M059J (cell line): ENCODE measurements at places on chromosomes 1 and 21.

DNA sequence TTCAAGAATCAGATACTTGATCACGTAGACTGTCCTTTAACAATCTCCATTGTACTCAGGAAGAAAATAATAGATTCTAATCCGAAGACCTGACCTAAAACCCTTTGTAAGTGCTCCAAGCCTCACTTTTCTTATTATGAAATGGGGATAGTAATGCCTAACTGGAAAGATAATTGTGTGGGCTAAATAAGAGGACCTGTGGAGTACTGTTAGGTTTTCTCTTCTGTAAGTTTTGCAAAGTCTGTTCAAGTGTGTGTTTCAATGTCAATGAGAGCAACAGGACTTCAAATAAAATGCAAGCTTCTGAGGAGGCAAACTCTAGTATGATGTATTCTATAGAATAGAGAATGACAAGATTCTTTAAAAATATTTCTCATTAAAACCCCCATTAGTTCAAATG, 348.6 kb downstream of the USP25 start:
- no peak for DNase-seq

DNA sequence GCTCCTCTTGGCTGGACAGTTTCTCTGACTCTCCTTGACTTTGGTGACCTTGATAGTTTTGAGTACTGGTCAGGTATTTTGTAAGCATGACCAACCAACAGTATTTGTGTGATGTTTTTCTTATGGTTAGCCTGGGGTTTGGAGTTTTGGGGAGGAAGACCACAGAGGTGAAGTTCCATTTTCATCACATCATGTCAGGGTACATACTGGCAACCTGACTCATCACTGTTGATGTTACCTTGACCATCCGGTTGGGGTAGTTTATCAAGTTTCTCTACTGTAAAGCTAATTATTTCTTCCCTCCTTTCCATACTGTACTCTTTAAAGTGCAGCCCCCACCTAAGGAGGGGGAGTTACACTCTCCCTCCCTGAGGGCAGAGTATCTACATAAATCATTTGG, 13.4 kb downstream of the OSCP1 start:
- peak; percentile 79 for DNase-seq

- no peak for DNase-seq
Observed at GRCh38 chr1:31004231-31004621, 61.3 kb downstream of the PUM1 start.

- DNase-seq: no peak
Observed at GRCh38 chr1:112508278-112509004, at the start of gene WNT2B. WNT2B (plus strand) TSS chr1:112508965; CDS start chr1:112509263, 298 bp downstream.

DNA sequence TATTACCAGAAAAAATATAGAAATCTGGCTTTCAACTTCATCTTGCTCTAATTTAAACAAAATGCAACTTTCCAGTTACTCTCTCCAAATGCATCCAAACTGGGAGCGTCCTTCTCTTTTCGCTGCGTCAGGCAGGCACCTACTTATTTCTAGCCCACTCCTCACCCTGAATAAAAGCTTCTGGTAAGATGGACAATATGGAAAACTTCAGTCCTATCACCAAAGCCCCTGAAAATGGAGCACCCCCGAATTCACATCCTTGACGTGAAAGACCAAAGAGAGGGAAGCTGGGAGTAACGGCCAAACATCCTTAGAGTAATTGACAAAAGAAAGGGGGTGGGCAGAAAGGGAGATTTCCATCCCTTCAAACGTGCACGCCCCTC, 5.5 kb upstream of the PROX1 start:
- DNase-seq: no peak

GRCh38 chr1:47934243-47934805, 62.9 kb downstream of the TRABD2B start:
- DNase-seq: peak; percentile 16

DNA sequence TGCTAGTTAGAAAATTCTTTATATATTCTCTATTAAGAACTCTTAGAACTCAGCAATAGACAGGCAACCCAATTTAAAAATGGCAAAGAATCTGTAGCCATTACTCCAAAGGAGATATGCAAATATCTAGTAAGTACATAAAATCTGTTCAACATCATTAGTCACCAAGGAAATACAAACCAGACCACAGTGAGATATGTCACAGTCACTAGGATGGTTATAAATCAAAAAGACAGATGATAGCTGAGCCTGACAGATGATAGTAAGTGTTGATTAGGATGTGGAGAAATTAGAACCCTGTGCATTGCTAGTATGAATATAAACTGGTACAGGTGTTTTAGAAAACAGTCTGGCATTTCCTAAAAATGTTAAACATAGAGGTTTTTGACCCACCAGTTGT, 26.6 kb downstream of the SRSF11 start:
- DNase-seq: peak; percentile 25

DNA sequence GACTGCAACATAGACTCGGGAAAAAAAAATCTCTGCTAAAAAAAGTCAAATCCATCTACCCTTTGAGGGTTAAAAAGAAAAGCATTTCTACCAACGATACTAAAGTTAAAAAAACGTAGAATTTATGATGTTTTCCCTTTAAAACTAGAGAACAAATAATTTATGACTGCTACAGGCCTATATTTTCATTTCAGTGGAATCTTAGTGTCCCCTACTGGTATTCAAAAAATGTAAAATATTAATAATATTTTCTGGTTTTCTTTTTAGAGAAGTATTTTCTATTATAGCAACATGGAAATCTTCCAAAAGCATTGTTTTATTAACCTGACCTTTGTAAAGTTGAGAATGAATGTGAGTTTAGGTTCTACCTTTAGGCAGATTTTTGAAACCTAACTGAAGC, 1582.2 kb downstream of the MRPL39 start:
- no peak for DNase-seq

GRCh38 chr1:94928293-94928939, 1.5 kb upstream of the CNN3 start:
- DNase-seq: no peak

DNA sequence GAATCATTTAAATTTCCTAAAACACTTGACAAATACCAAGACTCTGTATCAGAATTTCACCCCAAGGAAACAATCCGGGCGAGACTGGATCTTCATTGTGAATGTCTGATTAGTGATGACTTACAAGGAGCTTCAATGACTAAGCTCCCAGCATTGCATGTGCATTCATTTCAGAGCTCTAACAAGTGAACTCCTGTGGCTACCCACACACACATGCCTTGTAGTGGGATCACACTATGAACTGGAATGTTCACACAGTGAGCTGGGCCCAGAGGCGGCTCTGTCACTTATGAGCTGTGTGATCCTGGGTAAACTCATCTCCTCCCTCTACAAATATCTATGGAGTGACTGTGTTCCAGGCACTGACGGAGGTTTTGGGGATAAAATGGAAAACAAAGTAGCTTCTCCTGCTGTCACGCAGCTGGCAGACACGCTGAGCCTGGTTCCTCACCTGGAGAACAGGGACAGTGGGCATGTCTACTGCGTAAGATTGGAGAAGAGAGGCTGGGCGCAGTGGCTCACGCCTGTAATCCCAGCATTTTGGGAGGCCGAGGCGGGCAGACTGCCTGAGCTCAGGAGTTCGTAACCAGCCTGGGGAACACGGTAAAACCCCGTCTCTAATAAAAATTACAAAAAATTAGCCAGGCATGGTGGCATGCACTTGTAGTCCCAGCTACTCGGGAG, 56.9 kb downstream of the CLSTN1 start:
- DNase-seq: peak; percentile 100

GRCh38 chr1:91548376-91549040, 47.9 kb downstream of the CDC7 start:
- DNase-seq: no peak
